ENCODE measurements at places on chromosomes 5 and 9.

GRCh38 chr9:70679845-70680244 lies 265.4 kb upstream of the KLF9 start:
- no peak for DNase-seq

DNA sequence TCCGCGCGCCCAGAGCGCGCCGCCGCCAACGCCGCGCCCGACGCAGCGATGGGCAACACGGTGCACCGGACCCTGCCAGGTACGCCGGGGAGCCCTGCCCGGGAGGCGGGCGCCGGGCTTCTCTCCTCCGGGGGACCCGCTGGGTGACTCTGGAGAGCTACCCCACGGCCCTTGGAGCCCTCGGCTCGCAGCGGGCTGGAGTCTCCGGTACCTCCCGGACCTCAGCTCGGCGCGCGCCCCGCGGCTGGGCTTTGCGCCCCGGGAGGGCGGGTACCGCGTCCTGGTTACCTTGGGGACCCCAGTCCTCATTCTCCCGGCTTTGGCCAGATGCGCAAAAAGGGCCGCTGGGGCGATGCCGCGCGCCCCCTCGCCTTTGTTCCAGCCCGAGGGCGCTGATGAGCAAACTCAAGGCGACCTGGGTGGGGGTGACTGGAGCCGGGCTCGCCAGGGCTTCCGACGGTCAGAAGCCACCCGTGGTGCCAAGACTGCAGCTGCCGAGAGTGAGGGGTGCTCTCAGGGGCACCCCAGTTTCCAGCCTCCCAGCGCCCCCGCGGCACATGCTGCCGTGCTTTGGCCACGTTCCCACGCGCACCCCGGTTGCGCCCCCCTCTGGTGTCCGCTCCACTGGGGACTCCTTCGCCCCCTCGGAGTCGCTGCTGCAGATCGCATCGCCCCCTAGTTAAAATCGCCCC lies 442 bp downstream of the NEURL1B start:
- peak; percentile 70 for DNase-seq

DNA sequence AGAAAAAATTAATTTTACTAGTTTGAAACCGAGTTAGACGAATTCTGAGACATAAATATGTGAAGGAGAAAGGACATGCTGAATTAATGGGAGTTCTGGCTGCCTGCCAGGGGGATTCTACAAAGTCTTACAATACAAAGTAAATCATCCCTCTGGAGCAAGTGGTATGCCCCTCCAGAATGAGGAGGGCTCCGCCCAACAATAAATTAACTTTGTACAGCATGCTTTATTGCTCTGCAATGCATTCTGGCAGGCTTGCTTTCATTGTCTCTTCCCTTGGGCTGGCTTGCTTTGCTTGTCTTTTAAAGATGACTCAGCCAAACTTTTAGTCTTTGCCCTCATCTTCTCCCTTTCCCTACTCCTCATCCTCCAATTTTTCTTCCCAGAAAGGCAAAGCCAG lies 11.7 kb upstream of the PCDHB1 start:
- peak; percentile 13 for DNase-seq

DNA sequence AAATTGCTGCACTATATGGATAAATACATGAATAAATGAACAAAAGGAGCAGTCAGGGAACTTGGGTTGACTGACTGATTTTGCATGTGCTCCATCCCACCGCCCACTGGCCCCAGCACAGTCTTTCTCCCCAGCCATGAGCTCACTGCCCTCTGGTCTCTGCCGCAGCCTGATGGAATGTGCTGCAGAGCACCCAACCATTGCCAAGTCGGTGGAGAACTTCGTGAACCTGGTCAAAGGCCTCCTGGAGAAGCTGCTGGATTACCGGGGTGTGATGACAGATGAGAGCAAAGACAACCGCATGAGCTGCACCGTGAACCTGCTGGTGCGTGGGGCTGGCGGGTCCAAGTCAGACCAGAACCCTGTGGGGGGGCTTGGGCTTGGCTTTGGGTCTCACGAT lies 53.9 kb upstream of the INSYN2B start:
- no peak for DNase-seq

DNA sequence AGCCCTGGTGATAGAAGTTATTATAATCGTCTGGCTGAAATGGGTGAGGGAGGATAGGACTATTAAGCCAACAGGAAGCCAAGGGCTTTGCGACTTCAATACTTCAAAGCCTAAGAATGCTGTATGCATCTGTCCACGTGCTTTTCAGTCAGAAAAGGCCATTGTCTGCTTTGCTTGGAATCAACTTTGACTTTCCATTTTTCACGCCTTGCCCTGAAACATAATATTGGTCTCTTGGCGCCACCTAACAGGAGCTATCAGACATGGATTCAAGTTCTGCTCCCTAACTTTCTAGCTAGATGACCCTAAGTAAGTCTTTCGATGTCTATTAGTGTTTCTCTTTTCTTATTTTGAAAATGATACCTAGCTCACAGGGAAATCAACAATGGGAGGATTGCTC lies 572.6 kb downstream of the TLR4 start:
- peak; percentile 31 for DNase-seq

DNA sequence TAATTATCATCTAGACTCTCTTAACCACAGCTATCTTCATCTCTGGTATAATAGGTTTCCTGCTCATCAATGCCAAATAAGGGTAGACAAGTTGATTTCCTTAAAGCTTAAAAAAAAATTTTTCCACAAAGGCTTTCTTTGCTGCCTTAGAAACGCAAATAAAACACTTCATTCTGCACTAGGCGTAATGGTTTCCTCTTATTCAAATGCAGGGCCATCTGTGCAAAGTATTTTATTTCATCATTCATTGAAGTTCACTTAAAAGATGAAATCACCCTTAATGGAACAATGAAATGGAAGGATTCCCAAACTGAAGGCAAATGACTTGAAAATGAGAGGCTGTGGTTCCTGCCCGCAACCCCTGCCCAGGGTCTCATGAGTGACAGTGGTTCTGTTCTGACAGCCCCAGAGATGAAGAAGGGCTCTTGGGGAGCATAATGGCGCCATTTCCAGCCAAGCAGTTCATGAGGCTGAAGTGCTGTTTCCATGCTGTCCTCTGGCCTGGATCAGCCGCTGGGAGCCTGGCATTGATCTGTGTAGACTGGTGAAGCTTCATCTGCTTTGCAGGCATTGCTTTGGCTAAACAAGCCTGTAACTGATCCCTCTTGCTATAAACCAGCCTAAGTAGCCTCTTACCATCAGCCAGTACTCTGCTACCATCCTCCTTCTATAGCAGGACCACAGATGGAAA lies 276.9 kb upstream of the WWC1 start:
- no peak for DNase-seq

DNA sequence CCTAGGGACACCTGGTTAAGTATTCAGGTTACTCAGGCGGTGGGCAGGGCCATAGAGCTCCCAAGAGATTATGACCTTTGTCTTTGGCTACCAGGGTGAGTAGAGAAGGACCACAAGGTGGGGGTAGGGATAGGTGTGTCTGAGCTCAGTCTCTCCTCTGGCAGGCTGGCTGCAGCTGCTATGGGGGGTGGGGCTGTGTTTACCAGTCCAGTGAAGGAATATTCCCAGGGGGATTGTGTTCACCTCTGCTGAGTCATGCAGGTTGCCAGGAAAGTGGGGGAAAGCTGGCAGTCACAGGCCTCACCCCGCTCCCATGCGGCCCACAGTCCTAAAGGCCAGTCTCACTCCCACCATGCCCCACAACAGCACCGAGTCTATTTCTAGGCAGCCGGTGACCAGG lies 53.6 kb upstream of the POU5F2 start:
- DNase-seq, result no peak

- no peak for DNase-seq
Measured at GRCh38 chr5:14187660-14188059, 44.5 kb downstream of the TRIO start.

- DNase-seq, result no peak
Measured at GRCh38 chr9:70135176-70135575, 91.5 kb downstream of the MAMDC2 start.

DNA sequence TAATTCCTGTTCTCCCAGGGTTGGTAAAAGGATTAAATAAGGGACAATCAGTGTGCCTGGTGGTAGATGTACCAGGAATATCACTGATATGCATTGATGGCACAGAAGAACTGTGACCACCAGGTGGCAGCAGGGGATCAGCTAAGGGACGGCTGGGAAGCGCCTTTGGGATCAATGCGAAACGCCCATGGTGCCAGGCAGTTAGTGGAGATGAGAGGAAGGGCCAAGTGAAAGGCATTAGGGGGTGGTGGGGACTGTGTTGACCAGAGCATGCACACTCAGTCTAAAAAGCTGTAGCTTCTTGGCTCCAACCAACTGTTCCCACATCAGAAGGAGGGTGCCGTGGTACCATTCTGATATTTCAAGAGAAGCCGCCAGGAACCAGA lies 55.6 kb downstream of the ARHGEF37 start:
- peak; percentile 96 for DNase-seq

- no peak for DNase-seq
Measured at GRCh38 chr9:100419166-100419565, 7.8 kb upstream of the MSANTD3 start.

DNA sequence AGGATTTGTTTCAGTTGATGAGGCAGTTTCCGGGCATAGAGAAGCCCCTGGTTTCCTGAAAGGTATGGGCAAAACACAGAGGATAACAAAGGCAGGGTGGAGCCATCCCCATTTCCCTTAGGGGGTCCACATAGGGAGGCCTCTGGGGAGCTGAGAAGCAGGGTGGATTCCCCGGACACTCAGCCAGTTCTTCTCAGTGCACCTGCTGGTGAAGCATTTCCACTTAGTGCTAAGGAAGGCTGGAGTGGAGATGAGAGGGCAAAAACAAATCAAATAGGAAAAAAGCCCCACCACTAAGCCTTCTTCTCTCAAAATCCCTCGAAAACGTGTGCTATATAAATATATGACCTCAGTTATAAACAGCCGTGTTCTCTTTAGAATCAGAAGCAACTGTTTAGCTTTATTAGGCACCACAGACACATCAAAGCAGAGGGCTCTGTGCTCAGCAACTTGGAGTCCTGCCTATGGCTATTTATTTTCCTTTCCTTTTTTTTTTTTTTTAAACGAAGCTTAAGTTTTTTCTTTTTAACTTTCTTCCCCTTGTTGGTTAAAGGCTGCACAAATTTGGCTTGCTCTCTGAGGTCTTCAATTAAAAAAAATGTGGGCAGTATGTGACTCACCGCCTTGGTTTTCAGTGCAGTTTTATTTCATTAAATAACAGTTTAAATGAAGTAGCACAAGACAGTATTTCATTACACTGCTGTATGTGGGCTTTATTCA lies 67.7 kb downstream of the PRDM6 start:
- no peak for DNase-seq

GRCh38 chr9:136538599-136539426 lies 7.0 kb downstream of the NOTCH1 start:
- no peak for DNase-seq

DNA sequence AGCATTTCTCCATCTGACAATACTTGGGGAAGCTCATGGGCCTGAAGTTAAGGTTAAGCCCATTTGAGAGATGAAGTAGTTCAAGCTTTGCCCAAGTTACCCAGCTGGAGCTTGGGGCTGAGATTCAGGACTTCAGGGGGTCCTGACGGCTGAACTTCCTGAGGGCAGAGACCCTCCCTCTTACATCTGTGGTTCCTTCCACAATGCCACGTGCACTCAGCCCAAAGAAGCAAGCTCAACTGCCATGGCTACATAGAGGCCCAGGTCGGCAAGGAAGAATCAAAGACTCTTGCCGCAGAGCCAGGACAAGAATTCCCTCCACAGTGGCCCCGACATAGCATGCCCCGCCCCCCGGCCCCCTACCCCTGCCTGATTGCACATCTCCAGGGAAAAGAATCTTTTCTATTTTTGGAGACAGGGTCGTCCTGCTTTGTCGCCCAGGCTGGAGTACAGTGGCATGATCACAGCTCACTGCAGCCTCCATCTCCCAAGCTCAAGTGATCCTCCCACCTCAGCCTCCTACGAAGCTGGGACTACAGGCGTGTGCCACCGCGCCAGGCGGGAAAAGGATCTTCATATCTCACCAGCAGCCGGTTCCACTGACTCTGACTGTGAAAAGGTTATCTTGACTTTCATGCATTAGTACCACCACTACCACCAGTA lies 9.2 kb downstream of the PHF19 start:
- no peak for DNase-seq

DNA sequence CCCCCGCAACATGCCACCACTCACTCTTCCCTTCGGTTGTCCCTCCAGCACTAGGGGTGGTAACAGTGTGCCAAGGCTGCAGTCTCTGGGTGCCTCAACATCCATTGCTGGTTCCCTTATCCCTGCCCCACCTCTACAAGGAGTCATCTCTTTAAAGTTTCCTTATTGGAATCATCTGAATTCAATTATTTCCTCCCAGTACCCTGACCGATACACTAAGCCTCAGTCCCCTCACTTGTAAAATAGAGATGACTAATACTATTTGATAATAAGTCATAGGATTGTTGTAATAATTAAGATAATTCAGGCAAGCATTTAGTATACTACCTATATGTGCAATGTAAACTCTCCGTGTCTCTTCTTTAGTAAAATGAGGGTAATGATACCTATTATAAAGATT lies 352.5 kb downstream of the ENC1 start:
- no peak for DNase-seq

DNA sequence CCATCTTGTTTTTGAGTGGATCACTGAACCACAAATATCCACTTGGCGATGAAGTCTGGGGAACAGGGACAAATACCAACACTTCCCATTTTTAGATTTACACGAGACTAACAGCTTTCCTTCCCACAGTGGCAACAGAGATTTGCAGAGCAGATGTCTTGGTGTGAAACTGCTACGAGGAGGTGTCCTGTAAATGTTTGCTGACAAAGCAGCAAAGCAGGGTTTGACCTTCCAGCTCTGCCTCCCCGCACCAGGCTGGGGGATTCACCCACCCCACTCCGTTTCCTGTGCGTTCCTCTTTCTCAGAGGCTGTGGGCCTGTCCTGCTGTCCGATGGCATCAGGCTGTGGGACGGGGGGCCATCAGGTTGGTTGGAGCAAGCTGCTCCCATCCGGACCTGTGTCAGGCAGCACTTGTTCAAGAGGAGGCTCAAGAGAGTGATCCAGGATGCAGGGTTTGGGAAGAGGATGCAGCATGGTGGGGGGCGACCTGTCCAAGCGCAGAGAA lies 693 bp upstream of the RGS3 start:
- no peak for DNase-seq

- peak; percentile 64 for DNase-seq
Measured at GRCh38 chr5:151772029-151772845, 483 bp downstream of the G3BP1 start.

DNA sequence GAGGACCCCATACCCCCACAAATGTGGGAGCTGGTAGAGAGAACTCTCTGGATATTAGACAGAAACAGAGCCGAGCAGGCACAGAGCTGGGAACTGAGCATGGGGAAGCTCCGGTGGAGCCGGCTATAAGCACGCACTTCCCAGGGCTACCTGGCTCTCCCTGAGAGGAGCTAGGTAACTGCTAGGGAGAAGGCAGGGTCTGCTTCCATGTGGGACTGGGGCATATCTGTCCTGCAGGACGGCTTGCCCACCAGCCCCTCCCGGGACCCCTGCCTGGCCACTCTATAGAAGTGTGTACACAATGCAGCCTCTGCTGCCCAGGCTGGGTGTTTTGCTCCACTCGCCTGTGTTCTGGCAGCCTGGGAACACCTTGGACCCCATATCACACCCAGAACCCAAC lies 1537.0 kb upstream of the CDH9 start:
- DNase-seq, result no peak

- no peak for DNase-seq
Measured at GRCh38 chr5:123515904-123516303, 3.9 kb downstream of the CSNK1G3 start.

GRCh38 chr5:83837265-83837907 lies 116.7 kb upstream of the HAPLN1 start:
- no peak for DNase-seq

GRCh38 chr5:135535820-135536801 lies at the start of gene NEUROG1:
Gene NEUROG1 (minus strand): TSS chr5:135535964. CDS start chr5:135535690, 274 bp downstream.
- DNase-seq, result peak; percentile 91

GRCh38 chr9:76657265-76657664 lies 107.0 kb upstream of the PCA3 start:
- DNase-seq, result no peak

- peak; percentile 88 for DNase-seq
Measured at GRCh38 chr9:121686930-121687541, 35.6 kb downstream of the DAB2IP start.
